ENCODE measurements at places on chromosomes 1 and 21.

- DNase-seq, result no peak
These were observed 22.2 kb downstream of the NIPAL3 start for GRCh38 chr1:24437631-24438396.

GRCh38 chr1:195697130-195697529 is 911.1 kb downstream of the KCNT2 start:
- no peak for DNase-seq

DNA sequence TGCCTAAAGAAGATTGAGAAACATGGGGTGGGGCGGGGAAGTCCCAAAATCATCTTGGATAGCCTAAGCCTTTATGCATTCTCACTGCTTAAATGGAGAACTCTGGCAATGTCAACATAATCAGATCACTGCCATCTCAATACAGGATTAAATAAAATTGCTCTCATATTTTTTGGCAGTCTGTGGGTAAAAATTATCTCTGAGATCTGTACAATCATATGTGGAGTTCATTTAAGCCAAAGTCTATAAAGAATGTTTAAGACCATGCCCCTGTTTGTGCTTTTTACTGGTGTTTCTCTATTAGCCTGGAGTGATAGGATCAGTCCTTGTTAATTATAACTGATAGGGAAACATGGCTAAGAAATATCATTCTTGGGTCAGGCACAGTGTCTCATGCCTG is 136.3 kb downstream of the GPR52 start:
- DNase-seq, result no peak

GRCh38 chr1:174337000-174337681 is 110.6 kb upstream of the GPR52 start:
- no peak for DNase-seq

DNA sequence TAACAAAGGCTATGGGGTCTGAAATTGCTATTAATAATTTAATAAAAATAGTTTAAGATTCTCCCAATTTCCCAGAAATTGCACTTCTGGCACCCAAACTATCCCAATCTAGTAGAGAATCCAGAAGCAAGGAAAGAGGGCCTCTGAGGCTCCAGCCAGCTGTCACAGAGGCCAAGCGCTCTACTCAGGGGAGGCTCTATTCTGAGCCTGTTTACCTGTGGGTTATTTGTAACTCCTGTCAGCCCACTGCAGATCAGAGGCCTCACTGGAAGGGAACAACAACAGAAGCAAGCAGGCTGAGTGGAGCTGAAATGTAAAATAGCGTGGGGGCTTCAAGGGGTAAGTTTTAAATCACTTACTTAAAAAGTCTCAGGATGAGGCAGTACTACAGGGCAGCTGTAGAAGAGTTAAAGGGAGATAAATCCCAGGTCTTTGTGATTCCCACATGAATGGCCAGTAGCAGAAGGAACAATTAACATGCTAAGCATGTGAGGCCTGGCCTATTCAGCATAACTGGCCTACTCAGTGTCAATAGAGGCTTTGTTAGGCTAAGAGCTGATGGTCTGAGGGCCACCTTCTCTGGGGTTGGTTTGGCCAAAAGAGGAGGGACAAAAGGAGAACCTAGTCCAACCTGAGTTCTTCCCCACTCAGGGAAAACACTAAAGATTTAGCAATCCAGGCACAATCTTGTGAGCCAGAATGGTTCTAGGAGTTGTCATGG is 12.8 kb downstream of the ZNF687 start:
- peak; percentile 39 for DNase-seq

- DNase-seq, result no peak
These were observed 35.6 kb downstream of the LYST start for GRCh38 chr1:235831148-235831547.

GRCh38 chr1:91633438-91633837 is 132.8 kb downstream of the CDC7 start:
- no peak for DNase-seq

DNA sequence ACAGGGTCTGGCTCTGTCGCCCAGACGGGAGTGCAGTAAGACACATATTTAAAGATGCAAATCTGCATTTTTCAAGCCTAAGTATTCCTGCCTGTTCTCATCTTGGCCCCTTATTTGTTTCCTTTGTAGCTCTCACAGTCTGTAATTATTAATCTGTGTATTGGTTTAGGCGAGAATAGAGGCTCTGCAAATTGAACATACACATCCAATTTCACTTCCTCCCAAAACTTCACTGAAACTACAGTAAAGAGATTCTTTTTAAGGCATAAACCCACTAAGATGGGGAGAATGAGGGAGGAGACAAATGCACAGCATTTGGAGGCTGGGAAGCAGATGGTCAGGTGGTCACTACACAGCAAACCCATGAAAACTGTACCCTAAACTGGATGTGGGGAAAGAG is 21.0 kb downstream of the HMGN2 start:
- no peak for DNase-seq

- DNase-seq, result no peak
These were observed 69.3 kb downstream of the MAN1A2 start for GRCh38 chr1:117436513-117436912.

DNA sequence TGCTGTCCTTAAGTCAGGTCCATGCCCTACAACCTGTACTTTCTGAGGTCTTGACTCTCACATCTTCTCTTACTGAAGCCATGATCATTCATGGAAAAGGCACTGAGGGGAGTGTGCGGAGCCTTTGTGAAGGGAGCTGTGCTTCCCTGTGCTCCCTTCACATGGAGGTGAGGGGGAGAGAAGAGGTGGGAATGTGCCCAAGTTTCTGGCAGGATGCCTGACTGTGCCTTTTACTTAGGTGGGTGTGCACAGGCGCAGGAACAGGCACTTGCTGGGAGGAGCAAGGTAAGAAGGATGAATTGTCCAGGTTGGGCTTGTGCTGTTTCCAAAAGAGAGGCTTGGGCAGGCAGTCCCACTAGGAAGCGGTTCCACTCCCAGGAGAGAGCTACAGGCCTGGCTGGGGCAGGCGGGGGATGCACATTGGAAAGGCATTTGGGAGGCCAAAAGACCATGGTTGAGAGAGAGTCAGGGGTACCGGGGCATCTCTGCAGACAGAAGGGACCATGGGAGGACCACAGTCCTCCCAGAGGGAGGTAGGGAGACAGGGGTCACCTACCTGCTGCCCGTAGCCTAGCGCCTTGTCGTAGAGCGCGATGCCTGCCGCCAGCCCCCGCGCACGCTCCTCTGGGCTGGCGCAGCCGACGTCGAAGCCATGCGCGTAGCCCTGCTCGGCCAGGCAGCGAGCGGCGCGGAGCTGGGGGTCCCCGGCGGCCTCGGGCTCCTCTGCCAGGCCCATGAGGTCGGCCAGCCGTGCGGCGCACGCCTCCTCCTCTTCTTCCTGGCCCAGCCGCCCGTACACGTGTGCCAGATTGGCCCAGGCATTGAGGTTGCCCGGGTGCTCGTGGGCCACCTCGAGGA is 853 bp downstream of the TTC22 start:
- DNase-seq, result peak; percentile 78

DNA sequence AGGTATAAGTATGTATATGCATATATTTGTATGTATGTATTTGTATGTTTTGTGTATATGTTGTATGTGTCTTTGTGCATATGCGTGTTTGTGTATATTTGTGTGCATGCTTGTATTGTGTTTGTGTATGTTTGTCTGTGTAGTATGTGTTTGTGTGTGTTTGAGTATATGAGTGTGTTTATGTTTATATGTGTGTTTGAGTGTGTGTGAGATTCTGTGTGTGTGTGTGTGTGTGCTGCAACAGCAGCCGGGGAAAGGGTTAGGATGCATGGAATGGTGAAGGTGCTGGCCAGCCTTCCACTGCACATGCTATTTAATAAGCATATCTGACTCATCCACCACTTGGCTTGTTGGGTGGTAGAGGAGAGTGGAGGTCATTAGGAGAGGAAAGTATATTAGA is 46.6 kb upstream of the RAB4A start:
- peak; percentile 64 for DNase-seq

- peak; percentile 50 for DNase-seq
These were observed 29.0 kb downstream of the TRIM11 start for GRCh38 chr1:228377664-228378089.

- no peak for DNase-seq
These were observed 68.3 kb downstream of the KIF26B start for GRCh38 chr1:245222931-245223595.

DNA sequence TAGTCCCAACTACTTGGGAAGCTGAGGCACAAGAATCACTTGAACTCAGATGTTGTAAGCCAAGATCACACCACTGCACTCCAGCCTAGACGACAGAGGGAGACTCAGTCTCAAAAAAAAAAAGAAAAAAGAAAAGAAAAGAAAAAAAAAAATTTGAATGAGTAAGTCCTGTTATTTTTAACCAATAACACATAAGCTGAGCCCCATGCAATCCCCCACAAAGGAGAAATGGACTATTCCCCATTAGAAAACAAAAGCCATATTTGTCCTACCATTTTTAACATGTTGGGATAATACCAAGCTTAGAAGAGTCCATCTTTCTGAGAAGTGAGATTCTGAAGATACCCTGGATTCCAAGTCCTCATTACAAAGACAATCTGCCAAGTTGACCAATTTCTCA is 32.4 kb downstream of the LTN1 start:
- no peak for DNase-seq

- DNase-seq, result peak; percentile 29
These were observed 463.9 kb downstream of the OMA1 start for GRCh38 chr1:58082596-58082995.

DNA sequence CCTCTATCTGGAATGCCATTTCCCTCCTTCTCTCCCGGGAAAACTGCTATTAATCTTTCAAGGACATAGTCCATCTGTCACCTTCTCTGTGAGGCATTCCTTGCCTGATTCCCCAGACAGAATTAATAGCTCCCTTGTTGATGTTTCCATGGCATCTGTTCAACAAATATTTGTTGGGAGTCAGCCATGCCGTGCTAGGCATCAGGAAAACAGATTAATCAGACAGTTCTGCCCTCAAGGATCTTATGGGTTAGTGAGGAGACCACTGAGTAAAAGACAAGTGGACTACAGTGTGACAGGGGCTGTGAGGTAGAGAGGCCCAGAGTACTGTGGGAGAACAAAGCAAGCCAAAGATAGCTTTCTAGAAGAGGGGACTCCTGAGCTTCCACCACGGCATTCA is 11.4 kb upstream of the MAGOH start:
- no peak for DNase-seq

GRCh38 chr21:41564871-41565274 is 56.9 kb upstream of the TMPRSS2 start:
- peak; percentile 90 for DNase-seq

GRCh38 chr1:152252157-152252556 is 28.2 kb upstream of the HRNR start:
- peak; percentile 77 for DNase-seq

GRCh38 chr1:144101397-144102045 is 129.7 kb upstream of the FAM72C start:
- DNase-seq, result no peak

All from osteoblast (primary cell).